ENCODE measurements at places on chromosomes 7 and 10.

- no peak for DNase-seq
Observed at GRCh38 chr10:14060320-14061070, 270.2 kb downstream of the FRMD4A start.

- DNase-seq = no peak
Observed at GRCh38 chr10:131760416-131761166, 140.2 kb upstream of the PPP2R2D start.

DNA sequence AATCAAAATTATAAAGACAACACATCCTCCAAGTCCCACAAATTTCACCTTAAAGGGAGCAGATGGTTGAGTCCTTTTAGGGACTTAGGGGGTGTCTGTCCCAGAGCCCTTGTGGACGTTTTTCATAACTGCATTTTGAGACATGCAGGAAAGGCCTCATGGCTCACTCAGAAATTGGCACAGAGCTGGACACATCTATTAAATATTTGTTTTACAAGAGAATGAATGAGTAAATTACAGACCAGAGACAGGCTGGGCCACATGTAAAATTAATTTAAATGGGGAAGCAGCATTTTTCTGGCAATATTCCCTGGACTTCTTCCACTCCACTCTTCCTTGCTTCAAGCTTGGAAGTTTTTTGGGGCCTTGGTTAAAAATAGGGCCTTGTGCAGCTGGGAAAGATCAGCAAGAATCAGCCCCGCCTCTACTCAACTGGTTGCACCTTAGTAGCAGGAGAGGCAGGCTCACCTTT lies 20.0 kb downstream of the LAMB1 start:
- DNase-seq = peak; percentile 51

DNA sequence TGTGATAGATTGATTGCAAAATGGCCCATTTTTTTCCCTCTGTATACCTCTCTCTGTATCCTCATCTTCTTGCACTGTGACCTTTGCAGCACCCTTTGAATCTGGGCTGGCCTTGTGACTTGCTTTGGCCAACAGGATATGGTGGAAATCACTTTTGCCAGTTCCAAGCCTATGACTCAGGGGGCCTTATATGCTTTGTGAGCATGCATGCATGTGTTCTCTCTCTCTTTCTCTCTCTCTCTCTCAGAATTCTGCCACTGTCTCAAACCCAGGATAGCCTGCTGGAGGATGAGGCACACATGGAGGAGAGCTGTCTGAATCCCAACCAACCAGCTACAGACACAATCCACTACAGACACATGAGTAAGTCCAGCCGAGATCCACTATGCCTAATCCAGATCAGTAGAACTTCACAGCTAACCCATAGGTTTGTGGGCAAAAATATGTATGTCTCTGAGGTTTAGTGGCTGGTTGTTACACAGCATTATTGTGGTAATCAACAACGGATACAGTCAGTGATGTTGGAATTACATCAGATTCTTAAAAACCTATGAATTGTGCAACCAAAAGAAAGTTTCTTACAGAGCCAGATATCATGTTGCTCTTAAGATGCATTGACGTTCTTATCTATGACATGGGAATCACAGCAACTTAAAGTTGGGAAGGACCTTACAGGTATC lies 41.8 kb upstream of the ABCB4 start:
- no peak for DNase-seq

- DNase-seq = peak; percentile 67
Observed at GRCh38 chr10:119761106-119761505, 35.3 kb downstream of the INPP5F start.
